ENCODE measurements at places on chromosomes 3 and 15.

- no peak for DNase-seq
These were observed 25.6 kb upstream of the VPS8 start for GRCh38 chr3:184786280-184786941.

GRCh38 chr3:115792206-115792955 lies 169.1 kb downstream of the GAP43 start:
- DNase-seq: no peak

- peak; percentile 83 for DNase-seq
These were observed at the start of gene ARL8B for GRCh38 chr3:5122030-5122740. Gene ARL8B (plus strand): TSS chr3:5122292. CDS start chr3:5122466, 174 bp downstream.

DNA sequence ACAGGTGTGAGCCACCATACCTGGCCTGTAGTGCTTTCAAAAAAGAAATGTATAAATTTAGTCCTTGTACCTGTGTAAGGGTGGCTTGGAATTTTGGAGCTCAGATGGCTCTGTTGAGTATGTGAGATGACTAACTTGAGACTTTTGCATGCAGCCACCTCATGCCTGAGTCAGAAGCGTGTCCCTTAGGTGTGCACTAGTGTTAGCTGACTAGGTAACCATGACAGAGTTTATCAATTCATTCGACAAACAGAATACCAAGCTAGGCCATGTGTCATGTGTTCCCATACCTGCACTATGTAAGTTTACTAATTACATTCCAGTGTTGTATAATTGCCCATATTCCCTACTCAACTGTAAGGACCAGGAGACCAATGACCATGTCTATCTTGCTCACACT lies 4.0 kb upstream of the ZNF639 start:
- DNase-seq: no peak

DNA sequence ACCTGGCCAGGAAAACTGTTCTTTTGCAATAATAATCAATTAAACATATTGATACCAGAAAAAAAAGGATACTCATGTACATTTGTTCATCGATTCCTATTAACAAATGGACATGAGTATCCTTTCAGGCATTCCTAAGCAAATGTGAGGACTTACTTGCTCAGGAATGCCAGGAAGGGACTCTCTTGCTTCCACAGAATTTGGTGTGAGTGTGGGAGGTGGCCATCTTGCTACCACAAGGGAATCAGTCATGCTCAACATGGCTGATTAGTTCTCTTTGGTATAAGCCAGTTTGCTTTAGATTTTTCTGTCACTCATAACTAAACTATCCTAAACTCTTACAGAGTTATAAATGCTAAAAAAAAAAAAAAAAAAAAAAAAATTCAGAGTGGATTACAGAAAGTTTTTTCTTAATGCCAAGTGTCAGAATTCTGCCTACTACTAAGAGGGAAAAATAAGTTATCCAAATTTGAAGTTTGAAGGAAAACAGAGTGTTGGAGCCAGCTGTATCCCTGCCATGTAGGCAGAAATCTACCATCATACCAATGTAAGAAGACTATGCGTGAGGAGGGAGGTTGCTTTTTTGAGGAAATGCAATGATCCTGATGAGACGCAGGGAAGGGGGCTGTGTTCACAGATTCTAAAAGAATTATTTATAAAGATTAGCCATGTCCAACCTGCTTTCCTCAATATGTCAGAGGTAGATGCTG lies 98.7 kb downstream of the PLD1 start:
- no peak for DNase-seq

- DNase-seq: no peak
These were observed 661.6 kb downstream of the SI start for GRCh38 chr3:164416491-164417222.

DNA sequence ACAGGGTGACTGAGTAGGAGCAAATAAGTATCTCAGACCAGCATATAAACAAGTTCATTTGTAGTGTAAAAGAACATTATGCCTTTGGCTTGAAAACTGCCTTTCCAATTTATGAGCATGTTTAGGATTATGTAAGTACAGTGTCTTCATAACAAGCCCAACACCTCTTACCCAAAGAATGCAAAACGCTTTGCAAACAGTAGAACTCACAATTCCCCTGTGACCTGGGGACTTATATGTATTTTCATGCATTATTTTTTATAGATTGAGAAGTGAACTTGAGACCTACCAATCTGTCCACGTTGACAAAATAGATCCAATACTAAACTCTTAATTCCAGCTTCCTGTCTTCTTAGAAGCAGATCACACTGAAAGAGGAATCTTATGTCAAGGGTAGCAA lies 202.1 kb downstream of the TP63 start:
- no peak for DNase-seq

DNA sequence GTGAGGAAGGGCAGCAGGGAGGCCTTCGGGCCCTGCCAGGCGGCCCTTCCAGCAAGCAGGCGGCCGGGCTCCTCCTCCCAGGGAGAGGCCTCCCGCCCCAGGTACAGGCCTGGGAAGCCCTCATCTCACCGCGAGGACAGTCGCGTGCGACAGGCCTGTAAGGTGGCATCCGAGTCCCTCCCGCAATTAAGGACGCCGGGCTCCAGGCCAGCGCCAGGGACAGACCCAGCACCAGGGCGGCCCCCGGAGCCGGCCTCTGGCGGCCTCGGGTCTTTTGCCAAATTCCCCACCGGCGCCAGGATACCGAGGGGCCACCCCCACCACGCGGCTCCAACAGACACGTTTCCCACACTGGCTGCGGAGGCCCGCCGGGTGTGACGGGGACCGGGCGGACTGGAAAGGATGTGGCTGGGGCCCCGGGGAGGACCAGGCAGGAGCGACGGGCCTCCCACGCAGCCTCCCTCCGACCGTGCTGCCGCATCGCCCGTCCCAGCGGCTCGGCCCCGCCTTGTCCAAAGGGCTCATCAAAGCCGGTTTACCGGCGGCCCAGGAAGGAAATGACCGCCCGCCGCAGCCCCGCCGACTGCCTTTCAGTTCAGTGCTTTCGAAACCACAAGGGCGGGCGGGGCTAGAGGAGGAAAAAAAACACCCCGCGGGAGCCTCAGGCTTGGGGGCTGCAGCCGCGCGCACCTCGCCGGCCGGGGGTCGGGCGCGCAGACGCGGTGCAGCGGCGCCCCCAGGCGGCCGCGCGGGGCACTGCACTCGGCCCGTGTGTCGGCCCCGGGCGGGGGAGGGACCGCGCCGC lies 11.3 kb downstream of the XXYLT1 start:
- DNase-seq: peak; percentile 68

DNA sequence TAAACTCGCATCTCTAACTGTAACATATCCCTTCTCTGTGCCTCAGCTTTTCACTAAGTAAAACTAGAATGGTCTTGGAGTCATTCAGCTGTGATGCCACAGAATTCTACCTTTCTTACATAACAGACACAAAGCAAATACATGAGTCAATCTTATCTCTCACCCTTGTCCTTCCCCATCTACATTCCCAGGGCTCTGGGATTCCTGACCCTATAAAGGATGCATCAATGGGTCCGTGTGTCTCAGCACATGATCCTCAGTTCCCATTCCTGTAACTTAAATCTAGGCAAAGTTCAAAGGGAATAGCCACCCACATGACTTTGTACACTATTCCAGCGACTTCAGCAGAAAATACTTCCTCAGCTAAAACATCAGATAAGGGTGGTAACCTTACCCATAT lies 11.8 kb upstream of the ARL8B start:
- no peak for DNase-seq

DNA sequence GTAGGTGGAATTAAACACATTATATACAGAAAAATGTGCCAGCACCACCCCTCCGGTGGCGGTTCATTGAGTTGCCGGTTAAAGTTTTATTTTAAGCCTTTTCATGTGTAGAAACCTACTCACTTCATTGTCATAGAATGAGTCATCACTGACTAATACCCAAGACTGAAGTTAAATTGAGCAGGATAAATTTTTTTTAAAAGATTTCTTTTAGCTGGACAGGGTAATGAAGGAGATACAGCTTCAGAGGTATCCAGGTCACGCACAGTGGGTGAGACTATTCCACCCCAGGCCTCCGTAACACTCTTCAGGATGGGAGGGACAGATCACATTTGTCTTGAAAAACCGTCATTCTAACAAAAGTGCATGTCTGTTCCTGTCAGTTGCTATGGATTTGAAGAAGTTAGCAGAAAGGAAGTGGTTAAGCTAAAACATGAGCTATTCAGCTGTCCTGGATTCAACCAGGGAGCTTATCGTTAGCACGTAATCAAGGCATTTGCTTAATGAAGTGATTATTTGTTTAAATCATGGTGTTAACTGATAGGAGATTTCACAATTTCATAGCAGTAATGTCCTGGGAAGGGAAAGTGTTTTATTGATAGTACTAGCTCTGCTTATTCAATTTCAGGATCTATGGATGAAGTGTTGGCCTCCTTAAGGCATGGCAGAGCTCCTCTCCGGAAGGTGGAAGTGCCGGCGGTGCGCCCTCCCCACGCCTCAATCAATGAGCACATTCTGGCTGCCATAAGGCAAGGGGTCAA lies 23.4 kb downstream of the WHAMM start:
- DNase-seq: no peak

- DNase-seq: no peak
These were observed 61.0 kb downstream of the TMEM44 start for GRCh38 chr3:194572143-194572789.

GRCh38 chr3:16243706-16244490 lies 20.8 kb downstream of the DPH3 start:
- no peak for DNase-seq

DNA sequence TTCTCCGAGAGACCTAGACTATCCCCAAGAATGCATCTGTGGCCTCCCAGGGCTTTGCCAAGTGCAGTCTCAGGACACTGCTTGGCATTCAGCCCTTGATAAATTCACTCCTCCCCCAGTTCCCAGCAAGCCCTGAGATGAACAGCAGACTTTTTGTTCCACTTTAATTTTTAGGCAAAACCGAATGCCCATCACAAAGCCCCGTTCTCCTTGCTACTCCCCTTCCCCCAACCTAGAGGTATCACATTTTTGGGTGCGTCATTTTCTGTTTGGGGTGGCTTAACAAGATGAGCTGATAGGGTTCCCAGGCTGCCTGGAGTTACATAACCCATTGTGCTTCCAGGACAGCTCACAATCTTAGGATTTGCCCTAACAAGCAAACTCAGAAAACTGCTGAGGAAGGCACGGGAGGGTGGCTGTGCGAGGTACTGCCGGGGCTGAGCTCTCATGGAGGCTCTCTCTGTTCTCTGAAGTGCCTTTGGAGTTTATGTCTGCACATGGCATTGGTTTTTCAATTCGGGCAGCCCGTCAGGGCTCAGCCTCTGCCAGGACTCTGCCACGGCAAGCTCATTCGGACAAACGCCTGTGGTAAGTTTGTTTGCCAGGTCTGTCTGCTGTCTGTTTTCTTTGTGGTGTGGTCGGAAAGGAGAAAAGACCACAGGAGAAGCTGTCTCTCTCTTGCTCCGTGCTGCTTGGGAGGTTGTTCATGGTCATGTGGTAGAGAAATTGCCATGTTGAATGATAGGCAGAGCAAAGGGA lies at the start of gene TRAK1:
Gene TRAK1, plus strand, starts transcription at position 385 of the 759 bp plus-strand sequence. Its CDS starts 113 bp downstream, at position 498.
- no peak for DNase-seq

DNA sequence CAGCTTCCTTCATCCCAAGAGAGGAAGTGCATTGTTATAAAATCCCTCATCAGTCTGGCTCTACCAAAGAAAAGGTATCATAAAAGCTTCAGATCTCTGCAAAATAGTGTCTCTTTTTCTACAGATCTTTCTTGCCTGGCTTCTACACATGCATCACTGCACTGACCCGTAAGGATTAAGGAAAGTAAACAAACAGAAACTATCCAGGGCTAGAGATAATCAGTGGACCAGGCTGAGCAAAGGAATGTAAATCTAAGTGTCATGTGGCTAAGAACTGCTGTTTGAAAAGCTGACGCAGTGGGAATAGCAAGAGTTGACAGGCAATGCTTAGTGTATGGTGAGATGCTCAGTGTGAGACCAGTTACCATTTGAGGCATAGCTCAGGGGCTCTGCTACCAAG lies 339.7 kb downstream of the IL5RA start:
- DNase-seq: no peak

DNA sequence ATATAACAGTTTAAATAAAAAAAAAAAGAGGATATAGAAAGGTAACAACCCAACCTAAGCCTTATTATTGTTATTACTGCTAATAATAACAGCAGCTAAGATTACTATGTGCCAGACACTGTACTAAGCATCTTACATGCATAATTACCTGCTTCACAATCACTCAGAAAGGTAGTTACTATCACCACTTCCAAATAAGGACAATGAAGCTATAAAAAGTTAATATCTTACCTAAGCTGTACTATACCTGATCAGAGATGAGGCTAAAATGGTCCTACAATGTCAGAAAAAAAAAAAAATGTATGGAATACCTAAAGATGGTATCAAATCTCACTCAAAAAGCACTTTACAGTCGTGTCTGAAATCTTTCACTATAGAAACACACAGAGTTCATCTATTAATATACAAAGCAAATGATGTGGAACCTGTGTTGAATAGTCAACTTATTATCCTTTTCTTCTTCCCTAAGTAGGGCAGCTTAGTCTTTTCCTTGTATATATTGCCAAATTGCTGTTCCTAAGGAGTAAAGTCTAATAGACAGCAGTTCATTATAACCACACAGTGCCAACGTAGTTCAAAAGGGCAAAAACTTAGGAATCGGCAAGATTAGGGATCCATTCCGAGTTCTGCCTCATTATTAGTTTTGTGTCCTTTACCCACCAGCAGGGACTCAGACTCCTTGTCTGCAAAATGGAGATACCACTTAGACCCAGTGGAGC lies 23.8 kb downstream of the GSK3B start:
- DNase-seq: no peak

- no peak for DNase-seq
These were observed 456.3 kb downstream of the FOXP1 start for GRCh38 chr3:71127052-71127831.

- no peak for DNase-seq
These were observed 90.0 kb upstream of the LRTM1 start for GRCh38 chr3:55017876-55018275.

- no peak for DNase-seq
These were observed 271.2 kb upstream of the ROPN1 start for GRCh38 chr3:124263168-124263567.

DNA sequence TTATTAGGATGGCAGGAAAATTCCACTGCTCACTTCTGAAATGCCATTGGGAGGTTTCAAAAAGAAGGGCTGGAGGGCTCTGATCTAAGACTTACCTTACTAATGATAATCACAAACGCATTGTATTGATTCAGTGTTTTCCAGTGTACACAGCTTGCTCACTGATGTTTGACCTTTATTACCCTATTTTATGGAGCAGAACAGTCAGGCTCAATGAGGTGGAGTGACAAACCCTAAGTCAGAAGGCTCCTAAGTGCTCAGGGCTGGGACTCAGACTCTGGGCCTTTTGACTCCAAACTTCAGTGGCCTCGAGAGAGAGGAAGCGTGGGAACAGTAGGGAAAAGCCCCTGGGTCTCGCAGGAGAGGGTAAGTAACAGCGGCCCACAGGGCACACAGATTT lies 20.3 kb upstream of the RAD18 start:
- DNase-seq: no peak

Measured in stimulated activated CD8-positive, alpha-beta memory T cell treated with anti-CD3 and anti-CD28 coated beads, Interleukin-7, amount 100 ng/mL, for 1 hour (primary cell).